Endothelial cell of umbilical vein (primary cell): ENCODE measurements at places on chromosomes 6 and 20. TPM values are rescaled to one million over a fixed set of nuclear protein-coding genes. Genes with fewer than 3 reads are reported as not detected.

PLCB1 gene
- polyA plus RNA-seq: 5.7 and 10.2 TPM in 2 replicates

PDE10A gene
- polyA plus RNA-seq: 0.86 and 1.1 TPM in 2 replicates

HDGFL1 gene
- not detected in 2 replicates for polyA plus RNA-seq

PLG gene
- polyA plus RNA-seq: not detected in 2 replicates

CYP21A2 gene
- 0.06 and 0.46 TPM in 2 replicates for polyA plus RNA-seq

HLA-DPB1 gene
- polyA plus RNA-seq: 26.1 and 38.0 TPM in 2 replicates

ULBP1 gene
- 1.1 and 1.4 TPM in 2 replicates for polyA plus RNA-seq

SLC17A9 gene
- polyA plus RNA-seq: 38.2 and 48.3 TPM in 2 replicates

SEL1L2 gene
- polyA plus RNA-seq: not detected in 2 replicates

HLA-DRB1 gene
- polyA plus RNA-seq: not detected in 2 replicates

EPPIN gene
- not detected in 2 replicates for polyA plus RNA-seq

BHLHE23 gene
- not detected in 2 replicates for polyA plus RNA-seq

AGPAT4 gene
- 8.9 and 10.2 TPM in 2 replicates for polyA plus RNA-seq

OPRL1 gene
- polyA plus RNA-seq: 2.0 and 2.6 TPM in 2 replicates

NFATC2 gene
- 2.0 and 3.1 TPM in 2 replicates for polyA plus RNA-seq

MKKS gene
- 7.2 and 7.9 TPM in 2 replicates for polyA plus RNA-seq
